ENCODE measurements at places on chromosomes 4 and X.

GRCh38 chrX:3963980-3964379 is 250.5 kb upstream of the PRKX start:
- DNase-seq = no peak

GRCh38 chr4:34198966-34199365 is 2045.3 kb downstream of the ARAP2 start:
- DNase-seq = no peak

GRCh38 chr4:184265546-184266351 is 48.1 kb upstream of the ENPP6 start:
- DNase-seq = peak; percentile 85

GRCh38 chr4:89113415-89113814 is 2.1 kb downstream of the TIGD2 start:
- no peak for DNase-seq

DNA sequence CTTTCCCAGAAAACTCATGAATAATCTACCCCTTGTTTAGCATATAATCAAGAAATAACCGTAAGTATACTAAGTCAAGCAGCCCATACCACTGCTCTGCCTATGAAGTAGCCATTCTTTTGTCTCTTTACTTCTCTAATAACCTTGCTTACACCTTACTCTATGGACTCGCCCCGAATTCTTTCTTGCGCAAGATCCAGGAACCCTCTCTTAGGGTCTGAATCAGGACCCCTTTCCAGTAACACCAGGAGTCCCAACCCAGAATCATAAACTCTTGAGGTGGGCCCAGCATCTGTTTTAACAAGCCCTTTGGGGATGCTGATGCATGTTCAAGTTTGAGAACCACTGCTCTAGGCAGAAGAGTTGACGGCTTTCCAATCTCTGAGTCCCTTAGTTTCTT is 119.6 kb downstream of the BEND2 start:
- DNase-seq = no peak

DNA sequence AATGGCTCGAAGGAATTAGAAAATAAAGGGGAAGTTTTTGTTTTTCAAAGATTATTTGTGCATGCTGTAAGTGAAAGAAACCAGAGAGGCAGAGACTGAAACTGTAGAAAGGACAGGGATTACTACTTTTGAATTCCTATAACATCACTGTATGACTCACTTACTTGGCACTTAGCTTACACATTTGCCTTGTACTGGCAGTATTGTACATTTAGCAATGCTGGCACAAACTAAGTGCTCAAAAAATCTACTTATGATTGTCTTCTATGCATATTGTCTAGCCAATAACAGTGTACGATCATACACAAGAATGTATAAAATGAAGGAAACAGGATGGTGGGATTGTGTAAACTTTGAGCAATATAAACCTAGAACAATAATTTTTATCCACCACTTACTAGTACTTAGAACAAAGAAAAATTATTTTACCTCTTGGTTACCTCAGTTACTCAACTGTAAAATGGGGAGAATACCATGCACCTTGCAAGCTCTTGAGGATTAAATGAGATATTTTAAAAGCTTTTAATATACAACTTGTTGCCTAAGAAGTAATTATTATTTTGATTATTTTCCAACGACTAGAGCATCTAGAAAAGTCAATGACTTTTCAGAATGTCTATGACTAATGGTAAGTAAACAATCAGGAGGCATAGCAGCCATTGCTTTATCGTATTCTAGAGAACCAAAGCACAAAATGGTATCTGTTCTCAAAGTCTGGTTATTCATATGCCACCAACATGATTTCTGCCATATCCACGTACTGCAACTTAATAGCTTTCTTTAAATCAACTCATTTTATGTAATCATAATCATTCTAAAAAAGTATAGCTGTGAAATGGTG is 4.7 kb downstream of the FAM120C start:
- DNase-seq = peak; percentile 52

DNA sequence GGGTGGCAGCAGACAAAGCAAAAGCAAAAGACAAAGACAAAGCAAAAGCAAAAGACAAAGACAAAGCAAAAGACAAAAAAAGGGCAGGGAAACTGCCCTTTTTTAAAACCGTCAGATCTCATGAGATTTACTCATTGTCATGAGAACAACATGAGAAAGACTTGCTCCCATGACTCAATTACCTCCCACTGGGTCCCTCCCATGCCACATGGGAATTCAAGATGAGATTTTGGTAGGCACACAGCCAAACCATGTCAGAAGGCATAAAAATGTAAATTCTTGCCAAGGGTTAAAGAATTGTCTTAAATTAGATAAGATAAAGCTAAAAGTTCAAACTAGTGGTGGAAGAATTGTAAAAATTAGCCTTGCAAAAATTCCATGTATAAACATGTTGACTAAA is 419.7 kb downstream of the TRAM1L1 start:
- DNase-seq = no peak

- no peak for DNase-seq
Measured at GRCh38 chrX:105502336-105502735, 281.8 kb upstream of the TEX13A start.
